Gastrocnemius medialis (tissue), 4 donors: ENCODE measurements at places on chromosomes 11 and 22.

DNA sequence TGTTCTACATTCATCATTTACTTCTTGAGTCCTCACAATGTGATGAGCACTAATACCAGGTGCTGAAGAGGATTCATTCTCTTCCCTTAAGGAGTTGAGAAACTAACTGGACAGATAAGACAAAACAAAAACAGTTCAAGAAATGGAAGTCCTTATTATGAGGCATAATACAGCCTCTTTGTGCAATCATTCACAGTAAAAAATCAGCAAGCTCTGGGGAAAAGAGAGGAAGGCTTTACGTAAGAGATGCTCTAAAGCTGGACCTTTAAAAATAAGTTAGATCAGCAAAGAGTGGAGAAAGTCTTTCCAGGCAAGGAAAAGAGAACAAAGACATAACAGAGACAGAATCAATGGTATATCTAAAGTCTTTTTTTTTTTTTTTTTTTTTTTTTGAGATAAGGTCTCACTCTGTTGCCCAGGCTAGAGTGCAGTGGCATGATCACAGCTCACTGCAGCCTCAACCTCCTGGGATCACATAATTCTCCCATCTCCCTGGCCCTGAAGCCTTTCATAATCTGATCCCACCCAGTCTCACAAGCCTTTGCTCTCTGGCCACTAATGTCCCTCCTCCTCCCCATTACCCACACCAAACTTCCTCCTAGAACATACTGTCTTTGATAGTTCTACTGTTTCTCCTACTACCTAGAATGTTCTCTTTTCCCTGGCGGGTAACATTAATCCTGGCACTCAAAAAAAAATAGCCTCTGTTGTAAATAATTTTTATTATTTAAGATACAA, 40.9 kb downstream of the MRTFA start:
- peaks cover 47% of the 10 kb centered on the region for H3K4me1 ChIP-seq
- H3K27ac ChIP-seq: no peak overlapping the region
- no peak for DNase-seq
- H3K4me3 ChIP-seq: no peak overlapping the region
- H3K36me3 ChIP-seq: no peaks in the 10 kb centered on the region

DNA sequence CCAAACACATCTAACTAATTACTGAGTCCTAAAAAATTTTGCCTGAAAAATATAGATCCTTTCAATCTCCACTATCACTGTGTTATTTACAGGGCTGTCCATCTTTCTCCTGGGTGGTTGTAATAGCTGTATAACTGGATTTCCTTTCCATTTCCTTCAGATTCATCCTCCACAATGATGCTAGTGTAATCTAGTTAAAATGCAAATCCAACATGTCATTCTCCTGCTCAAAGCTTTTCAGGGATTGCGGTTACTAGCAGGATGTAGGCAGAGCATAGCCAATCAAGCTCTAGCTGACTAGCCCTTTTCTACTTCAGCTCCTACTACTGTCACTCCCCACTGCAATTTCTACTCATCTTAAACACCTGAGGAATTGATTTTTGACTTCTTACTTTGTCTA, 283.0 kb downstream of the RAB38 start:
- DNase-seq: no peak
- no peaks in the 10 kb centered on the region for H3K27me3 ChIP-seq
- H3K4me3 ChIP-seq: no peak overlapping the region
- H3K36me3 ChIP-seq: no peaks in the 10 kb centered on the region

- no peak for DNase-seq
- no peaks in the 10 kb centered on the region for H3K36me3 ChIP-seq
- no peak overlapping the region for H3K4me3 ChIP-seq
Observed at GRCh38 chr11:112485280-112485679, 224.6 kb upstream of the PLET1 start.

DNA sequence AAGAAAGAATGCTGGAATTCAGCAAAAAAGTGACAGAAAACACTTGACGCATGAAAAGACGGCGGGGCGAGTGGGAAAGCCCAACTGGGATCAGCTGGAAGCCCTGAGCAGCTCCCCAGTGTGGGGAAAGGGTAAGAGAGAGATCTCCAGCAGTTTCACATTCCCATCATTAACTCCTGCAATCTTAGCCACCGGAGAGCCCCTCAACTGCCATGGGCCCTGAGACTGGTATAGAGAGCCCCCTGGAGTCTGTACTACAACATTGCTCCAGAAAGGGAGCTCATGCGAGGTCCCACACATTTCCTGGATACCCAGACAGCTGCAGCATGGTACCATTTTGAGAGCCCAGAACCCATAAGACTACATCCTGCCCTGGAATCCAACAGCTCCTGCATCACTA, 31.1 kb downstream of the MRGPRX4 start:
- peaks cover 5% of the 10 kb centered on the region for H3K27me3 ChIP-seq
- H3K27ac ChIP-seq: no peak overlapping the region
- no peaks in the 10 kb centered on the region for H3K36me3 ChIP-seq
- no peaks in the 10 kb centered on the region for H3K4me1 ChIP-seq

DNA sequence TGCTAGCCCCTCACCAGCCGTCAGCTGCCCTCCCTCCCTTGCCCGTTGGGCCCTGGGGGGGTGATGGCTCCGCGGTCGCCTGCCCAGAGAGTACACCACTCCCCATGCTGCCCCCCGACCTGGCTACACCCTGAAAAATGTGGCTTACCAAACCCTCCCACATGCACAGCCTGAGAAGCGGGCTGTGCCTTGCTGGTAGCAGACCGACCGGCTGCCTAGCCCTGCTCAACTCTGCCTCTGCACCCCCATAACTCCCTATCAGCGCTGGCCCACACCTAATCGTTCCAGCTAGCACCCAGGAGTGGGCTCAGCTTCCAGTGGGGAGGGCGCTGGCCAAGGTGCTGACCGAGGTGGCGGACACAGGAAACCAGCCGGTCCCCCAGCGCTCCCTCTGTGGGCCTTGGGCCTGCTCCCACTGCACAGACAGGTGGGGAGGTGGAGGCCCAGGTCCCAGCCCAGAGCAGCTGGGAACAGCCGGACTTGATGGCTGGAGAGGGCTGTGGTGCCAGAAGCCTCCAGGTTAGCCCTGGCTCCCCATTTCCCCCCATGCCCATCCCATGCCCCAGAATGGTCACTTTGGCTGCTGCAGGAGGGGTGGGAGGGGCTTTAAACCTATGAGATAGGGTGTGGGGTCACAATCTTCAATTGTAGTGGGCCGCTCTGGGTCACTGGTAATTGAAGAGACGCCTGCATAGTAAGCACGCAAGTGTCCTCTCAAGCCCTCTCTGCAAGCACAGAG, 32.1 kb upstream of the PRODH start:
- no peak for DNase-seq
- no peaks in the 10 kb centered on the region for H3K4me1 ChIP-seq
- no peak overlapping the region for H3K4me3 ChIP-seq
- H3K27ac ChIP-seq: no peak overlapping the region
- H3K36me3 ChIP-seq: no peaks in the 10 kb centered on the region

DNA sequence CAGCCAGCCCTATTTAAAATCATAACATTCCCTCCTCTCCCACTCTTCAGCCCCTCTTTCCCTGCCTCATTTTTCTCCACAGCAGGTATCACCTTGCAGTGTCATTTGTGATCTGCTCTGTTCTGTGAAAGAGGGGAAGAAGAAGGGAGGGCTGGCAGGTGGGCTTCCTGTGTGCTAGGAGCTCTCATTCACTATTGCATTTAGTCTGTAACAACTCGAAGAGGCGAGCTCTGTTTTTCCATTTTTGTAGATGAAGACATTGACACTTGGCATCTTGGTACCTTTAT, 52.1 kb upstream of the CRYBB3 start:
- H3K36me3 ChIP-seq: no peaks in the 10 kb centered on the region
- H3K27me3 ChIP-seq: no peaks in the 10 kb centered on the region
- no peak overlapping the region for H3K4me3 ChIP-seq
- DNase-seq: no peak

GRCh38 chr11:102914238-102915043, 39.7 kb upstream of the MMP12 start:
- H3K4me1 ChIP-seq: no peaks in the 10 kb centered on the region
- no peak for DNase-seq
- no peak overlapping the region for H3K4me3 ChIP-seq
- H3K27ac ChIP-seq: no peak overlapping the region
- H3K27me3 ChIP-seq: no peaks in the 10 kb centered on the region
- H3K36me3 ChIP-seq: no peaks in the 10 kb centered on the region

DNA sequence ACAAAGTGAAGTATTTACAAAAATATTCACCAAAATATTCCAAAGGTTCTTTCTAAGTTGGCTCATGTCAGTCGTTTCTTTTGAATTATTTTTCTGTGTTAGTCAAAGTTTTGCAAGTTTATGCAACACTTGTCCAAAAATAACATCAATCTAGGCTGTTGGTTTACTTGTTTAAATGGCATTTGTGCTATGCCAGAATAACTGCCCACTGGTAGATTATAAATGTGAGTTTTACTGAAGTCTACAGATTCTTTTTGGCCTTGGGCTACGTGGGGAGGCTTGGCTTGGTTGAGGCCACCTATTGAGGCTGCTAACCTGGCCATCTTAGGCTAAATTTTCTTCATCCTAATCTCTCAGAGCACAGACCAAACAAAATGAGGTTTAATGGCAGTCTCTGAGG, 1091.9 kb upstream of the RAG2 start:
- no peaks in the 10 kb centered on the region for H3K4me1 ChIP-seq
- no peak overlapping the region for H3K27ac ChIP-seq
- no peak for DNase-seq
- H3K4me3 ChIP-seq: no peak overlapping the region

- no peaks in the 10 kb centered on the region for H3K27me3 ChIP-seq
- H3K4me3 ChIP-seq: no peak overlapping the region
- no peaks in the 10 kb centered on the region for H3K36me3 ChIP-seq
- H3K4me1 ChIP-seq: no peaks in the 10 kb centered on the region
- DNase-seq: no peak
Observed at GRCh38 chr11:105899772-105900171, 122.3 kb downstream of the MSANTD4 start.

- DNase-seq: peak; percentile 31
- no peaks in the 10 kb centered on the region for H3K36me3 ChIP-seq
- H3K27ac ChIP-seq: peak overlapping the region; percentile 99
- H3K4me3 ChIP-seq: peak overlapping the region; percentile 79
Observed at GRCh38 chr22:46036558-46037408, 59.8 kb upstream of the WNT7B start.

- no peak overlapping the region for H3K27ac ChIP-seq
- H3K4me1 ChIP-seq: peaks cover 59% of the 10 kb centered on the region
- no peak for DNase-seq
- H3K4me3 ChIP-seq: no peak overlapping the region
Observed at GRCh38 chr11:63869171-63869591, 30.3 kb downstream of the MARK2 start.
